Tibial artery (tissue), 4 donors: ENCODE measurements at places on chromosomes 13 and 19.

DNA sequence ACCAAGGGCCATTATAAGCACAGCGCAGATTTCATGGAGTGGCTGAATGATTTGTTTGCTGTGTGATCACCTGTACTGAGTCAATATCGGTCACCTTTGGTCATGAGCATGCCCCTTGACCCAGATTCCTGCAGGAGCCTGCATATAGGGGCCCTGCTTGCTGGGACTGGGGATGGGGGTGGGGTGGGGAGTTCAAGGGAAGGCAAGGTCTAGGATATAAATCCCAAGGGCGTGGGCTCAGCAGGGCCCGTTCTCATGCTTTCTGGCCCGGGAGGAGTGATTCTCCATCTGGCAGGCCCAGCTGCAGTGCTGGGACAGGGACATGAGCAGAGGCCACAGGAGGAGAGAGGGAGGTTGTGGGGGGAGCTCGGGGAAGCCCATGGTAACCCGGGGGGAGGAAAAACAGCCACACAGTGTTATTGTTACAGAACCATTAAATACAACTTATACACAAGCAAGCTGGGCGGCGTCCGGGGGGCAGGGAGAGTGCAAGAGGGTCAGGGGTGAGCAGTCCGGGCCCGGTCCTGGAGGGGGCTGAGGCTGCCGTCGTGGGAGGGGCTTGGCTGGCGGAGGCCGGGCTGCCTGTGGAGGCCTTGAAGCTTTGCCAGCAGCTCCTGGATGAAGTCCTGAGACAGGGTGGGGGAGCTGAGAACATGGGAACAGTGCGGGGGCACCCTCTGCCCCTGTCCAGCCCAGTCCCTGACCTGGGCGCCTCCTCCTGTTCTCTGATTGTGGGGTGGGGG lies 5.2 kb downstream of the PPP1R14A start:
- DNase-seq, result peak; percentile 64

DNA sequence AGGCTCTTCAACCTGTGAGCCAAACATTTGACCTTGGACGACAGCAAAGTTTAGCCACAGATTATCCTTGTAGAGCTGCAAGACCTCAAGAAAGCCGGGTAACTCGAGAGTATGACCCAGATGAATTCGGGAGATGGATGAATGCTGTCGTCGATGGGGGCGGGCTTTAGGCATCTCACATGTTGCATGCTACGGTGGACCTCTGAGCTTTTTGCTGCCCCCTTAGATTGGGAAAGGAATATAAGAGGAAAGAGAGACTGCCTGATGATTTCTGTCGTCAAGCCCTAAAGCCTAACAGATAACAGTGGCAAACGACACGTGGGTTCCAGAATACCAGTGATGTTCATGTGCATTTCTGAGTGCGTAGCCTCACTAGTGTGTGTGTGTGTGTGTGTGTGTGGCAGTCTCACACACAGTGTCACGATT lies 730 bp upstream of the ABCC4 start:
- DNase-seq, result no peak

DNA sequence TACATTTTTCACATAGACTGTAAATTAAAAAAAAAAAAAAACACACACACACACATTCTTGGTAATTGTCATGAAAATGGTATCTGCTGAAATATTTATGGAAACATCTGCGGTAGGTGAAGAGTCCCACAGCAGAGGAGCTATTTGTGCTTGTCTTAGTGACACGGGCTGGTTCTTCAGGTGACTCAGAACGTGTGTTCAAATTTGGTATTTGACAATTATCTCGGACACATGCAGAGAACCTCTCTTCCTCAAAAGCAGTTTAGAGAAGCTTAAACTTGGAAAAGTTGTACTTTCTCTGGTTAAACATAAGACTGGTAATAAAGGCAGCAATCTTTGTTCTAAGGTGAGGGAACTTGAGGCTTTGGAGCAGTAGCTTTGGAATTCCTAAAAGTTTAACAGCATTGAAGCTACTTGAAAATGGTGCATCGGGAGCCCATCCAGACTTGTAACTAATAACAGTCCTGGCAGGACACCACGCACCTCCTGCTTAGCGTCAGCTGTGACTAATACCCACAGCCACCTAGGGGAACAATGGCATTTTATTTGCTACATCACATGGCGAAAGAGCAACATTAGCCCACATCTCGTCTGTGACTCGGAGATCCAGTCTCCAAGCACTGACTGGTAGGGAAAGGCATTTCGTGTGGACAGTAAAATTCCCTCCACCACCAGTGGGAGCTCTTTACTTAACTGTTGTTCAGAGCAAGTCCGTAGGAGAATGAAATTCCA lies 1505.1 kb upstream of the SLC10A2 start:
- peak; percentile 69 for DNase-seq

GRCh38 chr19:58274771-58275201 lies 4.0 kb upstream of the ZNF8 start:
- no peak for DNase-seq

DNA sequence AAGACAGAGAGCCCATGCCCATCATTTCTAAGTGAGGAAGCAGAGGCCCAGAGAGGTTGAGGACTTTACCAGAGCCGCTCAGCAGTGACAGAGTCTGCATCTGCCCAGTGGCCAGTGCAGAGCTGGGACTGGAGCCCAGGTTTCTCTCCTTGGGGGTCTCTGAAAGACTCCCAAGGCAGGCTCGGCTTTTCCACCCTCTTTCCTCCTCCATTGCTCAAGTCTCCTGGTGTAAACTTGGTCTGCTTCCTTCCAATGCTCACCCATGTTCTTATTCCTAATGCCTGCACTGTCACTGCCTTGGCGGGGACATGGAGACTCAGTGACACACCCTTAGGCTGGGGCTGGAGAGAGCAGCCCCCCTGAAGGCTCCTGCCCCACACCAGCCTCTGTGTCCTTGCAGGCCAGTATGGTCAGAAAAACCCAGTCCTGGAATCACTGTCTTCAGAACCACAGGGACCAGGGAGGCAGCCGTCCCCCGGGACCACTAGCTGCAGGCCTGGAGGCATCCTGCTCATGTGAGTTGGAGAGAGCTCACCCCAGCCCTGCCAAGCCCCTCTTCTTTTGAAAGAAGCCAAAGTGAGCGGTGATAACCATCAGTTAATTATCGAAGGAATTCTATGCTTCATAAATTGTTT lies 211.0 kb upstream of the ZNF536 start:
- no peak for DNase-seq

GRCh38 chr19:49851456-49852259 lies 699 bp downstream of the PTOV1 start:
- DNase-seq, result no peak

DNA sequence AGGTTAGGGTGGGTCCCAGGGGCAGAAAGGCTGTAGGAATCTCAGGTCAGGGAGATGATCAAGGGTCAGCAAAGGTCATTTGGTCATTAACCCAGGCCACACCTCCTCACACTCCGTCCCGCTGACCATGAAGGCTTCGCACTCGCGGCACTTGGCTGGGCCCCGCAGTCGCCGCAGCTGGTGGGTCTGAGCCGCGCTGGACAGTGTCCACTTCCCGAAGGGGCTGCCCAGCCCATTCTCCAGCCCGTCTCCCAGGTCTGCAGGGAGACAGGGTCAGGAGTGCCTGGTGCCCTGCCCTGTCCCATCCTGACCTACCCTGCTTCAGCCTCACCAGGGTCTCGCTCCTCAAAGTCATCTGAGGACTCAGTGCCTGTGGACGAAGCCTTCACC lies 7.3 kb upstream of the LPAR2 start:
- no peak for DNase-seq

GRCh38 chr13:52809310-52809769 lies 39.1 kb downstream of the PCDH8 start:
- DNase-seq, result no peak

DNA sequence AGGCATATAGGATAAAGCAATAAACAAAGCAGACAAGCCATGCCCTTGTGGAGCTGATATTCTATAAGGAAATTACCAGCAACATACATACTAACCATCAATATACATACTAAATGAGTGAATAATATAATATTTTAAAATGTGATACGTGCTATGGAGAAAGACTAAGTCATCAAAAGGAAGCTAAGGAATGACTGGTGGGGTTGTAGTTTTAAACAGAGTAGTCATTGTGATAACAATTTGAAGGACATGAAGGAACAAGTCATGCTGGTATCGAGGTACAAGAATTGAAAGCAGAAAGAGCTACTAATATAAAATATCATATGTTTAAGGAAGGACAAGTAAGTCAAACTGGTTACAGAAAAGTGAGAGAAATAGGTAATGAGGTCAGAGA lies 894.9 kb upstream of the PCDH9 start:
- no peak for DNase-seq

DNA sequence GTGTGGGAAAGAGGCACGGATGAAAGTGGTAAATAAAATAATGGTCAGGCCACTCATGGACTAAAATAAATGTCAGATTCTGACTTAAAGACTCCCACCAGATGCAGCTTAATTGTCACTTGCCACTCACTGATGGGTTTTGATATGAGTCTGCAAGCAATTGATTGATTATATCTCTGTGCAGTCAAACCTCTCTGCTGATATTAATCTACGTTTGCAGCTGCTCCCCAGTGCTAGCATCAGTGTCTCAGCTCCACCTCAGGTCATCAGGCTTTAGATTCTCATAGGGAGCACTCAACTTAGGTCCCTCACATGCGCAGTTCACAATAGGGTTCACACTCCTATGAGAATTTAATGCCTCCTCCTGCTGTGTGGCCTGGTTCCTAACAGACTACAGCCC lies 195.3 kb downstream of the B3GLCT start:
- no peak for DNase-seq

DNA sequence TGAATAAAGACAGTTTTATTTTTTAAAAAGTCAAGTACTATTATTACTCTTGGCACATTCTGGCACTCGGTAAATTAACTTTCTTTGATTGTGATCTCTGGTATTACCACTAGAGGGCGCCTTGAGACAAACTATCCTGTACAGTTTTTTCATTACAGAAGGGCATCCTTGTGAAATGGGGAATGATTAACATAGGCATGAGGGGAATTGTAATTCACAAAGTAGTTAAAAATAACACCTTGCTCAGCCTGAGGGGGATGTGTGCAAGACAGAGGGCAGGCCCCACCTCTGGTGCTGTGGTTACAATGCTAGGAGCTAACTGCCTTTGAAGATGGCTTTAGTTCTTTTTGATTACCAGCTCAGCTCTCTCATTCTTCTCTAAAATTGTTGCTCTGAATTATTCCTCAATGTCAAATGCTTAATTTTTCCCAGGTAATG lies 24.2 kb upstream of the C1QTNF9B start:
- DNase-seq, result no peak

- no peak for DNase-seq
These were observed 38.8 kb downstream of the ZNF506 start for GRCh38 chr19:19782783-19783182.

DNA sequence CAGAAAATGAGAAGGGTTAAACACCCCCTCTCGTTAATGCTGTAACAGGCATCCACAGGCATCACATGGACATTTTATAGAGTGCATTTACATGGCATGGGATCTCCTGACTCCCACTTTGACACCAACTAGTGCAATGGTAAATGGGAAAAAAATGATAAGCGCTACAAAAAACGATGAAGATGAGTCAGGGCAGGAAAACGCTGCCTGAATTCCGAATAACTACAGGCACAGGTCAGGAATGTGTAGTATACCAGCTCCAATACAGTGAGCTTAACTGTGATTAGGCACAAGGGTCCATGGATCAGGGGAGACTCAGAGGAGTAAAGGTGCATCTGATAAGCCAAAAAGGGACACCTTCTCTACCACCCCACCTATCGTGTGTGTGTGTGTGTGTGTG lies 223.6 kb downstream of the FOXO1 start:
- DNase-seq, result no peak

GRCh38 chr19:4089400-4089908 lies 22.8 kb upstream of the ZBTB7A start:
- no peak for DNase-seq

- no peak for DNase-seq
These were observed 19.6 kb downstream of the SUPT20H start for GRCh38 chr13:37039896-37040295.

DNA sequence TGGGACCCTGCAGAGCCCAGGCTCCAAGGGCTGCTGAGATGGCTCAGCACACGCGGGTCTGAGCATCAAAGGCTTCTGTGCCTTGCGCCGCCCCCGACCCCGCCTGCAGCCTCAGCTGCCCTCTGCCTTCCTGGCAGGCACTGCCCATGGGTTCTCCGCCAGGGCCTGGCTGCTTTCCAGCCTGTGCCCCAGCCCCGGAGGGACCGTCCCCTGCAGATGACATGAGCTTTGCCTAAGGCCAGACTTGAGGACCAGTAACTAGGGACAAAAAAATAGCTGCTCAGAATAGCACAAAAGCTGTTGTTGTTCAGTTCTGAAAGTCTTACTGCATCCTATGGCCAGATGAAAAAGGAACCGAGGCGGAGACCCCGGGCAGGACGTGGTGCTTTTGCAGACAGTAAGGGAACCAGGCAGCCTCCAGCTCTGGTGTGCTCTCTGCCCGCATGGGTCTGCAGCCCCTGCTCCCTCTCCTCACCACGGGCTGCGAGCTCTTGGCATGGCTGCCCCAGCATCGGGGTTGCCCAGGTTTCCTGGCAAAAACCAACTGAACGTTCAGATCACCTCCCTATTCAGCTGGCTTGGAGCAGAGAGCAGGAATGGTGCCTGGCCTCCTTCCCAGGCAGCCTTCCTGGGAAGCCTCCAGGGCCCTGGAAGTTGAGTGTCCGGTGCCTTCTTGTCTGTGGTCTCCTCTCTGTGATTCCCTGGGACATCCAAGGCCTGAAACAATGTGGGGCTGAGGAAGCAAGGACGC lies 12.5 kb upstream of the CFAP97D2 start:
- DNase-seq, result no peak

DNA sequence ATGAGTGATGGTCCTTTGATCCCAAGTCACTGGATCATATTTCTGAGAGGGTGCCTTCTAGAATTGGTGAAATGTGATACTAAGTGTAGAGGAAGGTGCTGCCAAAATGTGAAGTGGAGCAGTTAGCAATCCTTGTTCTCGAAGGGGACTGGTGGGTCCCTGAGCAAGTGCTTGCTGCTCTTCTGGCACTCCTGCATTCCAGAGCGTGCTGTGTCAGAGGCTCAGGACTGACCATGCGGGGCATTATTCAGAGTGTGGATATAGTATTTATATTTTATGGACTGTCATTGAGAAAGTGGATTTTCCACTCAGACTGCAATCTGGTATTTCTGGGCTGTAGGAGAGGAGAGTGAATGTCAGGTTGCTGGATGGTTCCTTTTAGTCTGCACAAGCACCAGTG lies 152.6 kb upstream of the KL start:
- DNase-seq, result no peak

- no peak for DNase-seq
These were observed 109.2 kb downstream of the SGCG start for GRCh38 chr13:23289917-23290357.

GRCh38 chr19:12610540-12611360 lies at the start of the genes ZNF490 and ZNF791:
Gene ZNF490, minus strand, starts transcription at chr19:12610813. Its CDS starts 133 bp downstream, at chr19:12610680.
Gene ZNF791, plus strand, starts transcription at chr19:12610920. Its CDS starts 160 bp downstream, at chr19:12611080.
- peak; percentile 100 for DNase-seq

GRCh38 chr19:19719798-19720197 lies 13.1 kb downstream of the ZNF14 start:
- no peak for DNase-seq

- DNase-seq, result no peak
These were observed 10.2 kb downstream of the RSPH6A start for GRCh38 chr19:45804959-45805230.

- DNase-seq, result no peak
These were observed 550.8 kb upstream of the SLITRK1 start for GRCh38 chr13:84433024-84433423.

- no peak for DNase-seq
These were observed 17.7 kb downstream of the TMEM161A start for GRCh38 chr19:19120308-19121231.
